ENCODE measurements at places on chromosomes 7 and 10. TPM values are rescaled to one million over a fixed set of nuclear protein-coding genes. Genes with fewer than 3 reads are reported as not detected.

GRCh38 chr10:34743814-34744213 lies 71.3 kb downstream of the PARD3 start:
- no peak for DNase-seq

GRCh38 chr7:146728141-146728540 lies 611.5 kb downstream of the CNTNAP2 start:
- DNase-seq, result no peak

GRCh38 chr10:80277016-80277415 lies 12.4 kb downstream of the MAT1A start:
- no peak for DNase-seq

The LRIT1 gene
- not detected for total RNA-seq

The SPAM1 gene
- not detected for total RNA-seq

The NXPH1 gene
- total RNA-seq, result not detected

The PSD gene
- total RNA-seq, result 2.0 TPM

The RHBDD2 gene
- 71.7 TPM for total RNA-seq

All from kidney epithelial cell (primary cell).